Hematopoietic multipotent progenitor cell treated with erythropoietin and hydrocortisone succinate and interleukin-3 and kit ligand, for 6 days (in vitro differentiated cells): ENCODE measurements at places on chromosomes 7 and 10.

GRCh38 chr7:11969643-11970042 is 137.6 kb upstream of the THSD7A start:
- no peak for DNase-seq

GRCh38 chr7:20560325-20561180 is 54.9 kb upstream of the ABCB5 start:
- DNase-seq: no peak

- DNase-seq: peak; percentile 45
Measured at GRCh38 chr10:133127291-133128125, 32.5 kb upstream of the KNDC1 start.

DNA sequence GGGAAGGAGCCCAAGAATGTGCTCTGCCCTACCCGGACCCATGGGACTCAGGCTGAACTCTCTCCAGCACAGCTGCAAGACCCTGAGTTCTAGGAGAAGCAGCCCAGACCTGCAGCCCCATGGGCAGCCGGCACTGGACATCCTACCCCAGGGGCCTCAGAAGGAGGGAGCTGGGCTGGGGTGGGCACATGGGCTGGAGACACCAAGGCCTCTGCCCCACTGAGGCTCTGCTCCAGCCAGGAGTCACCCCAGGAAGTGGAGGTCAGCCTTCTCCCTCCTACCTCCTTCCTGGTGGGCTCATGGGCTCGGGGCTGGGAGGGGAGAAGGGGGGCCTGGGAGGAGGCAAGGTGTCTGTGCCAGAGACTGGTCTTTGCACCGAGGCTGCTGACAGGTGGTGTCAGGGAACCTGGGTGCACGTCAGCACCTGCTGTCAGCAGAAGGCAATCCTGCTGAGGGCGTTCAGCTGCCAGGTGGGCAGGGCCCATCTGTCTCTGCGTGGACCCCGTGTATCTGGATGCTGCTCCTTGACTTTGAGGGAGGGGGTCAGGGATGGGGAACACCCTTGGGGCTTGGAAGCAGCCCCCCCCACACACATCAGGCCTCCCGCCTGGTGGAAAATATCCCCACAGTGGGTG is 95.2 kb downstream of the PDGFA start:
- no peak for DNase-seq

DNA sequence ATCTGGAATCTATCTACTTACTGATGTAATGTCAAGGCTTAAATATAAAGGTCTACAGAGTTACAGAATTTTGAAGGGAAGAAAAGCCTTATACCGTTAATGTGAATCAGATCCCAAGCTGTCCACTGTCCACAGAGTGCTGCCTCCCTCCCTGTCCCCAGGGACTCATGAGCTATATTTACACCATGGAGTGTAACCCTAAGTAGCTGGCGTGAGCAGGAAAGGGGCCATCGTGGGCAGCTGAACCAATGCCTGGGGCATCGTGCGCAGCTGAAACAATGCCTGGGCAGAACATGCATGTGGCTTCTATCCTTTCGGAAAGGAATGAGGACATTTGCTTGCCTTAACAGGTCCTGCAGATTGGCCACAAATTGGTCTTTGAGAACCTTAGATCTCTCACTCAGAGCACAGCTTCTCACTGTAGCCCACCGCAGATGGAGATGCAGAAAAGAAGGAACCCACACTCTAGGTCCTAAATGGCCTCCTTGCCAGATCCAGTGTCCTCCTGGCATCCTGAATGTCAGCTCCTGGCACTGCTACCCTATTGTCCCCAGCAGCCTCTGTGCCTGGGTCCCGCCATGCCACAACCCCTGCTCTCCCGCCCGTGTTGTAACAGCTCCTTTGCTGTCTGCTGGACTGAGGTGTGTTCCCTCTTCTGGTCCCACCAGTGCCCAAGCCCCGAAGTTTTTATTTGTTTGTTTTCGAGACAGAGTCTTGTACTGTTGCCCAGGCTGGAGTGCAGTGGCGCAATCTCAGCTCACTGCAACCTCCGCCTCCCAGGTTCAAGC is 30.3 kb downstream of the CCDC3 start:
- DNase-seq: no peak

GRCh38 chr10:4357911-4358310 is 468.1 kb upstream of the AKR1E2 start:
- DNase-seq: no peak

DNA sequence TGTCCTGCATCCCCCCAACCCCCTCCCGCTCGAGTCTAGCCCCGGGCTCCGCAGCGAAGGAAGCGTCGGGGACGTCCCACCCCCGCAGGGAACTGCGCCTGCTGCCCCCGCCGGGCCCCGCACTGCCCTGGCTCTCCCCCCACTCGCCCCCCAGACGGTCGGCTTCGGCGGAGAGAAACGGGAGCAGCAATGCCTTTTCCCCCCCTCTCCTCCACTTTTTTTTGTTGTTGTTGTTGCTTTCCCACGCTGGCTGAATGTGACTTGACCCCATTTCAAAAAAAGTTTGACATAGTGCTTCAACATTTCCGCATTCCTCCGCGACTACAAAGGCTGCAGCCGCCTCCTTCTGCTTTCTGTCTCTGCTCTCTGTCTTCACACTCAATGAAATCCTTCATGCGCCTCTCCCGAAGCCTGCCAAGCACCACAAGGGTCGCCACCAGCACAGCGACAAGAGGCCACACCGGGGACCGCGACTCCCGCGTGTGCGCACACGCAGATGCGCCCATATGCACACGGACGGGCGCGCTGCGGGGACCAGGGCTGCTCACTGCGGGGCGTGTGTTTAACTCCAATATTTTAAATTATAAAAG is 1.0 kb downstream of the CDK6 start:
- peak; percentile 73 for DNase-seq

GRCh38 chr7:107430057-107430456 is 39.8 kb upstream of the GPR22 start:
- DNase-seq: no peak

- DNase-seq: peak; percentile 10
Measured at GRCh38 chr7:48245751-48246472, 74.7 kb downstream of the ABCA13 start.

- no peak for DNase-seq
Measured at GRCh38 chr7:127907110-127908040, 123.9 kb downstream of the LRRC4 start.

GRCh38 chr7:103541026-103541425 is 95.0 kb upstream of the SLC26A5 start:
- no peak for DNase-seq

DNA sequence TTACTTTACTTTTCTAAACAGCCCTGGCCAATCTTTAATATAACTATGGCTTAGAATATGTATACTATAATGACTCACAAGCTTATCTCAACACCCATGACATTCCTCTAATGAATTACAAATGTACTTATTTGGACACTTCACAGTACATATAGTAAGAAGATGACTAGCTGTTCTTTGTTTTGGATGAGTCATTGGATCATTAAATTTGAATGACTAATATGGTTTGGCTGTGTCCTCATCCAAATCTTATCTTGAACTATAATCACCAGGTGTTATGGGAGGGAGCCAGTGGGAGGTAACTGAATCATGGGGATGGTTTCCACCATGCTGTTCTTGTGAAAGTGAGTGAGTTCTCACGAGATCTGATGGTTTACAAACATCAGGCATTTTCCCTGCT is 807.5 kb upstream of the SORCS1 start:
- DNase-seq: no peak

DNA sequence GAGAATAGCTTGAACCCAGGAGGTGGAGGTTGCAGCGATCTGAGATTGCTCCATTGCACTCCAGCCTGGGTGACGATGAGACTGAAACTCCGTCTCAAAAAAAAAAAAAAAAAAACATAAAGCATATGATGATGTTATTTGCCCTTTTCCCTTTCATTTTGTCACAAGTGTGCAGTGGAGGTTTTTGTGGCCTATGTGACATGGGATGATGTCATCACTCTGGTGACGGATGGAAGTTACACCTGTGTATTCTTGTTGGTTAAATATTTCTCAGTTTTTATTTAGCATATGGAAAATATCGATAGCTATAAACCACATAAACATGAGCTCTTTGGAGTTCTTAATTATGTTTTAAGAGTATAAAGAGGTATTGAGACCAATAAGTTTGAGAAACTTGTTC is 71.8 kb upstream of the EMX2 start:
- DNase-seq: no peak

- DNase-seq: peak; percentile 87
Measured at GRCh38 chr7:134327896-134328295, 11.2 kb upstream of the SLC35B4 start.

- DNase-seq: no peak
Measured at GRCh38 chr7:51102828-51103227, 213.8 kb downstream of the COBL start.

DNA sequence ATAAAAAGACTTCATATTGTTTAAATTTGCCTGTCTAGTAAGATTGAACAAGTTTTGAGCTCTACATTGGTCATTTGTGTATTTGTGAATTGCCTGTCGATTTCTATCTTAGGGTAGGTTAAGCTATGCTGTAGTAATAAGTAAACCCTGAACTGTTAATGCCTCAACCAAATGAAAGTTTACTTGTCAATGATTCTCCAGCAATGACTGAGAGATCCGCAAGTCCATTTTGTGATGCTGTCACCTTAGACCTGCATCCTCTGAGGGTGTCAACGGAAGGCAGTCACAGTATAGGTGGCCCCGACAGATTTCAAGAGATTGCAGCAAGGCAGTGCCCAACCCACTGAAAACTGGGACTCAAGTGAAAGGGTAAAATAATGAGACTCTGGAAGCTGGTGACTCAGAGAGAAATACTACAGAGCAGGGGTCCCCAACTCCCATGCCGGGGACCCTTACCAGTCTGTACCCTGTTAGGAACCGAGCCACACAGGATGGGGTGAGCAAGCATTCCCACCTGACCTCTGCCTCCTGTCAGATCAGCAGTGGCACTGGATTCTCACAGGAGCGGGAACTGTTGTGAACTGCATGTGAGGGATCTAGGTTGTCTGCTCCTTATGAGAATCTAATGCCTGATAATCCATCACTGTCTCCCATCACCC is 10.8 kb upstream of the PHYH start:
- no peak for DNase-seq

GRCh38 chr10:23606456-23606855 is 167.6 kb downstream of the OTUD1 start:
- DNase-seq: no peak

GRCh38 chr7:101021703-101022102 is 1.8 kb downstream of the MUC17 start:
- DNase-seq: no peak
